NCI-H1436 treated with DMSO at 0.1 percent for 48 hours (cell line): ENCODE measurements at places on chromosomes 5 and 9.
A peak's percentile ranks its signal among the peaks of the same experiment; 100 is the strongest.

DNA sequence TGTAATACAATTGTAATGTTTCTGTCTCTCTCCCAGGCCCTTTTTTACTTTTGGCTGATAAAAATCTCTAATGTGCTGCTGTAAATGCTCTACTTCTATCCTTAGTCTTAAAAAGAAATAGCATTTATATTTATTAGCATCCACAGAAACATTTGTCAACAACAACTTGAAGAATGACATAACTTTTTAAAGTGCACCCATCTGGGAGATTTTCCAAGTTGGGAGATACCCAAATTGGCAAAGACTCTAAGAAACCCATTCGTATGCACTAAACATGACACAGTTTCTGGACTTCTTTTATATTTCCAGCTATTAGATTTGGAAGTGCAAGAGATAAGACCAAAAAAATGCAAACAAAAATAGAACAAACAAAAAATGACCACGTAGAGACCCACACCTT, 2287.4 kb upstream of the WWC1 start:
- no peak for DNase-seq

DNA sequence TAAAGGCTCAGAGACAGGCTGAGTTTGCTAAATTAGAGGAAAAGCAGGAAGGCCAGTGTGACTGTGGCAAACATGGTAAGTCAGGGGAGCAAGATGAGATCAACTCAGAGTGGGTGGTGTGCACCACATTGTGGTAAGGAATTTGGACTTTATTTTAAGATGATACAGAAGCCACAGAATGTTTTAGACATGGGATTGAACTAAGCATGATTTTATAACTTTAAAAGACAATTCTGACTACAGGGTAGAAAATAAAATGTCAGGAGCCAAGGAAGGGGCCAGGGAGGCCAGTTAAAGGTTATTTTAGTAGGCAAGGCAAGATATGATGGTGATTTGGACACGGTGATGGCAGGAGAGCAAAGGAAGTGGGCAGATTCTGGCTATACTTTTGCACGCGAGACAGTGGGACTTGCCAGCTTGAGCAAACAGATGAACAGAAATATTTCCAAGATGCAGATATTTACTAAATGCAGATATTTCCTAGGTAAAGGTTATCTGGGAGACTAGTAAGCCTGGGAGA, 53.9 kb downstream of the TSSK1B start:
- no peak for DNase-seq

DNA sequence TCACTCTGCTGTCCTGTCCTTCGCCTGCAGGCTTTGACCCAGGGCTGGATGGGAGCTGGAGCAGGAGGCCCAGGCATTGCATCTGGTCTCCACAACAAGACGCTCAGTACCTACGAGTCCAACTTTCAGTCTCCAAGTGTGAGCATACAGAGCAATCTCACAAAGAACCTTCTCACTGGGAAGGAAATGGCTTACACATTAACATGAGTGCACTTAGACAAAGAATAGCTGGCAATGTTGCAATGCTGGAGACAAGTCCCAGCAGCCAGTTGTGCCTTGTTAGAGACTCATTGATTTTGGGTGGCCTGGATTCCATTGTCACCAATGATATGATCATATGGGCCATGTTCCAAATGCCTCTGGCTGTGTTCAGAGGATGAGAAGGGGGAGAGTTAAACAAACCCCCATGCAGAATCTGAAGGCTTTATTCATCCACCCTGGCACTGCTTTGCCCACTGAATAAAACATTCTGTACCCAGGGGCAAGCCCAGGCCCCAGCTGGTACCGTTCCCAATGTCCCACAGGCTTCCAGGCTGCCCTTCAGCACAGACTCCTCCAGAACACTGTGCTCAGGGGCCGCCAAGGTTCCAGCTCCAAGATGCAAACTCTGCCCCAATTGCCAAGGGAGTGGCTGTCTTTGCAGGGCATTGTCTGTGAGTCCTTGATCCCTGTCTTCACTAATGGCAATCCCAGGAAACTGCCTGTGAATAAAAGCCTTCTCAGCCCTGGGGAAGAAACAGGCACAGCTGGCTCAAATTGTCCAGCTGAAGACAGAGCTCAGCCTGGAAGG, 185.5 kb downstream of the HSD17B3 start:
- no peak for DNase-seq

DNA sequence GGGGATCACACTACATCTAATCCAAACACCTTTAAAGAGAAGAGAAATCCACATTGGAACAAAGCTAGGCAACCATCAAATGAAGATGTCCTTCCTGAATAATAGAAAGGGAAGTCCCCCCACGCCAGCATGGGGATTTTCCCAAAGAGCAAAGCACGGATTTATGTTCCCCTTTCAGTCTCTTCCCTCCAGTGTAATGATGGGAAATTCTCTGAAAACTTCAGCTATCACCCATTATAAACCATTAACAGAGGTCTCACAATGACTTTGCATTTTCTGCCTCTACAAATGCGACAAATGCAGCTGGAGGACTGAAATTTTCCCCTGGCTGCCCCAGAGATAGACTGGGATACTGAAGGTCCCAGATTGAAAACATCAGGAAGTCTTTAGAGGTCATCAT, 368.7 kb downstream of the EFNA5 start:
- DNase-seq = no peak

DNA sequence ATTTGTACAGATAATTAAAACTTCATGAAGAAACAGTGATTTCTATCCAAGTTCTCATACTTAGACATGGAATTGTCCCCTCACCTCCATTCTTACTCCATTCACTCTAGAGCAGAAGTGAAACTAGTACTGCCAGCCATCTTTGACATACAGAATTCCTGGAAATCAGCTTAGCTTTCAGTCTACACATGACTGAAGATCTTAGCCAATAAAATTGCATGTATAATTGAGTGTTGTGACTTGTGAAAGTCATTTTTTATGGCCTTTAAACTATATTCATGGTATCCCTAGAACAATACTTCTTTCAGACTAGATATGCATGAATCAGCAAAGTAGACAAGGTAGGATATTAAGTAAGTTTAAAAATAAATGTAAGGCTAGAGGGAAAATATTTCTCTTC, 705.2 kb upstream of the ZNF608 start:
- no peak for DNase-seq

GRCh38 chr5:155783791-155784190, 543.2 kb upstream of the SGCD start:
- DNase-seq = no peak

DNA sequence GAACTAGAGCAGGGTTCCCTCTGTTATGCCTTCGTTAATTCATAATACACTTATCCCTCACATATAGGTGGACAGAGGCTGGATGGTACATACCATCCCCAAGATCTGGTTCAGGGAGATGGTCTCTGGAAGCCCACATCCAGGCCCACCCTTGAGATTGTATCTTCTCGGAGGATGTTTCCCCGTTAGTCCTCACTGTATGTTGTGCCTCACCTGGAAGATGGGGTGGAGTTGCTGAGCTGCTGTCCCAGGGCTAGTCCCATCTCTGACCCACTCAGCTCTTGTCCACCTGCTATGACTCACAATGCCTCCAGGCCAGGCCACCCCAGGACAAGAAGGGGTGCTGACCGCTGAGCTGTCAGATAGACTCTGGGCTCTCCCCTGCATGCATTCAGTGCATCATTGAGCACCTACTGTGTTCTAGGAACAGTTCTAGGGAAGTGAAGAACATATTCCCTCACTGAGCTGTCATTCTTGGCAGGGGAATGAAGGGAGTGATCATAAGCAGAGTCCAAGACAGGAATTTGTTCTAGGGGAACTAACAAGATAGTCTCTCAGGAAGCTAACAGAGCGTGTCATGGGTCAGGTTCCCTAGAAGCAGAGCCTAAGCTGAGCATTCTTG, at the start of gene CBY3:
Gene CBY3 (minus strand): TSS at position 255 of the 622 bp plus-strand sequence. CDS start 116 bp downstream, at position 139.
- no peak for DNase-seq

- DNase-seq = no peak
These were observed 15.5 kb upstream of the FRRS1L start for GRCh38 chr9:109182550-109182939.

DNA sequence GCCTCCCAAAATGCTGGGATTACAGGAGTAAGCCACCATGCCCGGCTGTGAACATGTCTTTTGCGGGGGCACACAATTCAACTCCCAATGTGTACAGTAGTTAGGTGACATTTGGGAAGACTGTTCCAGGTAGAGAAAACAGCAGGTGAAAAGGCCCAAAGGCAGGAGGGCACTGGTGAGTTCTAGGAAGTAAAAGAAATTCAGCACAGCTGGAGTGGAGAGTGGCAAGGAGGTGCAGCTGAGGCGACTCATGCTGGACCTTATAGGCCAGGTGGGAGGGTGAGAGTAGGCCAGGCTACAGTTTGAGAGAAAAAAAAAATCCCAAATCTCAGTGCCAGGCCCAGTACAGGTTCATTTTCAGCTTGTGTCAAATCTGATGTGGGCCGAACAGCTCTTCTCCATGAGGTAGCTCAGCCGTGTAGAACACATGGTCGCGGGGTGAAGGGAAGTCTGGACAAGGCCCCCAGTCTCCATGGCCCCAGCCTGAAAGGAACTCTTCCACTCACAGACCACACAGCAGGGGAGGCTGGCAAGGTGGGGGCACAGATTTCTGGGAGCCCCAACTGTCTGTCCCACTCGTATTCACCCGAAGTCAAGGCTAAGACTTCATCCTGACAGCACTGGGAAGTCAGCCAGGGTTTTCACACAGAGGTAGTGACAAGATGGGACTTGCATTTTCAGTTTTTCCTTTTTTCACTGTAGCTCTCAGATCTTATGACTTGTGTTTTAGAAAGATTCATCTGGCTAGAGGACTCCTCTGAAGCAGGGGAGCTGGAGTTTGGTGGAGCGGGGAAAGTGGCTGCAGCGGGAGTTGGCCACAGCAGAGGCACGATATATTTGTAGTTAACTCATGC, 4.5 kb upstream of the HNRNPAB start:
- DNase-seq = no peak

DNA sequence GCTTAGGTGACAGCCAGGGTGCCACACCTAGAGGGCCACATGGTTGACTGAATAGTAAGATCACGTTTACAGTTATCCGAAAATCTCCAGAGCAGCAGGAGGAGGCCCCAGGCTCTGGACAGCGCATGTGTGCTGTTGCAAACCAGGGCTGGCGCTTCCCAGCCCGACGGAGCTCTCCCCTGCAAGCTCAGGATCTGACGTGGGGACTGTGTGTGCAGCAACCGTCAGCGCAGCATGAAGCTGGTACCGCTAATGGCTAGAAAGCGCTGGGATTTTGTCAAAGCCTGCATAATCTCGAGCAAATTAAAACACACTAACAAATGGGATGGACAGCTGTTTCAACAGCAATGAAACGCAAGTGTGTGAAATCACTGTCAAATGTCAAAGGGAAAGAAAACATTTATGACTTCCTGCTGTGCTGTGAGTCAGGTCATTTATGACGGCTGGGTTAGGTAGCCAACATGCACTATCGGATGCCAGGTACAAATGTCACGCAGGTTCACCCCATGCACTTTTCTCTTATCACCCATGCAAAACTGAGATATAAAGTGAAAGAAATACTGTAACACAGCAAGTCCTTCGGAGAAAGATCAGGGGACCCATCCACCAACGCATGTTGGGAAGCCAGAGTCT, 7.5 kb downstream of the SURF4 start:
- DNase-seq = no peak

- no peak for DNase-seq
These were observed 118.7 kb upstream of the GAS1 start for GRCh38 chr9:87065981-87066380.

GRCh38 chr9:38182321-38182720, 113.3 kb upstream of the SHB start:
- no peak for DNase-seq

- DNase-seq = peak; percentile 43
These were observed 813 bp downstream of the HNRNPK start for GRCh38 chr9:83978992-83979811.

GRCh38 chr9:126228111-126228780, 98.4 kb upstream of the MVB12B start:
- no peak for DNase-seq

DNA sequence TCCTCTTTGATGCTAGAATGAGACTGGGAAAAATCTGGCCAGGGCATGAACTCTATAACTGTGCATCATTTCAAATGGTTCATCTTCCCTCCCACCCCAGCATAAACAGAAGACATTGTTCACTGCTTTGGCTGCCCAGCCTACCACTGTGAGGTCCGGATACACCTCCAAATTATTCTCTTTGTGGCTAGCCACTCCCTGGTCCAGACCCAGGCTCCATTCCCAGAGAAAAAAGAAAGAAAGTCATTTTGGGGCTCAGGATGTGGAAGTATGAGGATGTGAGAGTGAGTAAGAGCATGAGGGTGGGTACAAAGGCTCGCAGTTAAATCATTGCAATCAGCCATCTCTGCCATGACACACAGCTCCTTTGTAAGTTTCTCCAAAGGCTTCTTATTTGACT, 559.2 kb downstream of the PSAT1 start:
- no peak for DNase-seq

DNA sequence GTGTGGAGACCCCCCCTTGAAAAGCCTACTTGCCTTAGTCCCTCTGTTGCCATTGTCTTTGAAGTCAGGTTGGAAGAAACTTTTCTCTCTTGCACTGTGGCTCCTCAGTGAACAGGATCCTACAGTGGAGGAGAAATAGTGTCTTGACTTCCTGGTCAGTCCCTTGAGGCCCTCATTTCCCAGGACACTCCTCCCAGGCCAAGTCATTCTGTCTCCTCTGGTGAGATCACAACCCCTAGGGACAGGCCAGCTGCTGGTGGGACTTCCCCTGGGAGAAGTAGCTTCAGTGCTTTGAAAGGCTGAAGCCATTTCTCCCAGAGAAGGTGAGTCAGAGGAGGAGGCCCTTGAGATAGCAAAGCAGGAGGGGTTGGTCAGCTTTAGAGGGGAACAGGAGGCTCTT, 10.1 kb upstream of the GRIA1 start:
- DNase-seq = no peak

- DNase-seq = no peak
These were observed 1.2 kb downstream of the PURA start for GRCh38 chr5:140115186-140115500.

GRCh38 chr9:24620741-24621140, 75.0 kb upstream of the IZUMO3 start:
- DNase-seq = no peak

DNA sequence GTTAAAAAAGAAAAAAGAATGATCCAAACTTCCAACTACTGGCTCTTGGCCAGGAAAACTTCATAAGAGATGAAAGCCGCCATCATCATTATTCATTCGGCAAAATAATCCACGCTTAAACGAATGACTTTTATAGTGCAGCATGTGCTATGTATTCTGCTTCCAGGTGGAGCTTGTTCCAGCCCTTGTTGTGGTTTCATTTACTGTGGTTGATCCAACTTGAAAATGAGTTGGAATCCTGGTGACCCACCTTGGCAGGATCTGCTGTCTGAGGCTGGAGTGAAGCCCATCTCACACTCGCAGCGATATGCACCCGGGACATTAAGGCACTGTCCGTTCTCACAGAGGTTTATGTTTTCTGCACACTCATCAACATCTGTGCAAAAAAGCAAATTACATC, 209.6 kb downstream of the FBN2 start:
- DNase-seq = no peak

GRCh38 chr5:95221234-95221633, 63.7 kb downstream of the MCTP1 start:
- no peak for DNase-seq

DNA sequence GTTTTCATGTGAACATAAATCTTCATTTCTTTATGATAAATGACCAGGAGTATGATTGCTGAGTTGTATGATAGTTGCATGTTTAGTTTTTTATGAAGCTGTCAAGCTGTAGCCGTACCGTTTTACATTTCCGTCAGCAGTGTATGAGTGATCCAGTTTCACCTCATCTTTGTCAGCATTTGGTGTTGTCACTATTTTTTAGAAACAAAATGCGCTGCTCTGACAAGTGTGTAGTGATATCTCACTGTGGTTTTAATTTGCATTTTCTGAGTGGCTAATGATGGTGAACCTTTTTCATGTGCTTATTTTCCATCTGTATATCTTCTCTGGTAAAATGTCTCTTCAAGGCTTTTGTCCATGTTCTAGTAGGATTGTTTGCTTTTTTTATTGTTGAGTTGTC, 6.7 kb upstream of the SPATA31D1 start:
- DNase-seq = no peak
